ENCODE measurements at places on chromosomes 7 and 10.
A peak's percentile ranks its signal among the peaks of the same experiment; 100 is the strongest.

DNA sequence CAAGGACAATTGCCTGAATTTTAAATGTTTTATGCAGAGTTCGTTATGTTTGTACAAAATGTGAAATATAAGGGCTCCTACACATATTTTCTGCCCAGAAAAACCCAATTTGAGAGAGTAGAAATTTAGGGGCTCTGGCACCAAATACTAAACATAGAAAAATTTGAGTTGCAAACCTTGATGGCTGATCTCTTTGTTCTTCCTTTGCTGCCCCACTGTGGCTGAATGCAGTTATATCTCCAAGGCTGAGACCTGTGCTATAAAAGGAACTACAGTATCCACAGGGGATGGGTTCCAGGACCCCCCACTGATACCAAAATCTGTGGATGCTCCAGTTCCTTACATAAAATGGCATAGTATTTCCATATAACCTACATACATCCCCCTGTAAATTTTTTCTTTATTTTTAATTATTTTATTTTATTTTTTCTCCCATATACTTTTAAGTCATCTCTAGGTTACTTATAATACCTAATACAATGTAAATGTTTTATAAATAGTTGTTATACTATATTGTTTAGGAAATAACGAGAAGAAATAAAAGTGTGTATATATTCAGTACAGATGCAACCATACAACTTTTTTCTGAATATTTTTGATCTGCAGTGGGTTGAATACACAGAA lies 22.5 kb downstream of the CFAP43 start:
- DNase-seq, result peak; percentile 48

GRCh38 chr10:522350-522749 lies 167.1 kb downstream of the DIP2C start:
- DNase-seq, result no peak

GRCh38 chr7:44960011-44960580 lies 18.7 kb downstream of the MYO1G start:
- DNase-seq, result no peak

DNA sequence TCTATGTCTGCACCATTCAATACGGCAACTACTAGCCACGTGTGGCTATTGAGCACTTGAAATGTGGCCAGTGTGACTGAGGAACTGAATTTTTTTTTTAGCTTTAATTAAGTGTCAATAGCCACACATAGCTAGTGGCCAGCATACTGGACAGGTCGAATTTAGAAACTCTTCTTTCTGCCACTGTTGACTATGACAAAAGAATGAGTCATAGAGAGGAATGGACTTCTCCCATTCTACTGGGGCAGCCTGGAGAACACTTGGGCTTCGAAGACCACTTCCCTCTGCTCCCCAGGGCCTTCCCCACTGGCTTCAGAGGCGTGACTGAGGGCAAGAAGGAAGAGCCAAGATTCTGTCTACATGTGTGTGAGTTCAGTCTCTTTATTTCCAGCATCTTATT lies 137.5 kb downstream of the SNX10 start:
- peak; percentile 9 for DNase-seq

All from inflammatory macrophage (primary cell).